Activated CD4-positive, alpha-beta T cell treated with anti-CD3 and anti-CD28 coated beads, Interleukin-2, amount 50 U/mL, for 48 hours (primary cell): ENCODE measurements at places on chromosomes 6 and 20.
A peak's percentile ranks its signal among the peaks of the same experiment; 100 is the strongest.

- DNase-seq: no peak
Measured at GRCh38 chr6:118100717-118101116, 193.7 kb downstream of the SLC35F1 start.

DNA sequence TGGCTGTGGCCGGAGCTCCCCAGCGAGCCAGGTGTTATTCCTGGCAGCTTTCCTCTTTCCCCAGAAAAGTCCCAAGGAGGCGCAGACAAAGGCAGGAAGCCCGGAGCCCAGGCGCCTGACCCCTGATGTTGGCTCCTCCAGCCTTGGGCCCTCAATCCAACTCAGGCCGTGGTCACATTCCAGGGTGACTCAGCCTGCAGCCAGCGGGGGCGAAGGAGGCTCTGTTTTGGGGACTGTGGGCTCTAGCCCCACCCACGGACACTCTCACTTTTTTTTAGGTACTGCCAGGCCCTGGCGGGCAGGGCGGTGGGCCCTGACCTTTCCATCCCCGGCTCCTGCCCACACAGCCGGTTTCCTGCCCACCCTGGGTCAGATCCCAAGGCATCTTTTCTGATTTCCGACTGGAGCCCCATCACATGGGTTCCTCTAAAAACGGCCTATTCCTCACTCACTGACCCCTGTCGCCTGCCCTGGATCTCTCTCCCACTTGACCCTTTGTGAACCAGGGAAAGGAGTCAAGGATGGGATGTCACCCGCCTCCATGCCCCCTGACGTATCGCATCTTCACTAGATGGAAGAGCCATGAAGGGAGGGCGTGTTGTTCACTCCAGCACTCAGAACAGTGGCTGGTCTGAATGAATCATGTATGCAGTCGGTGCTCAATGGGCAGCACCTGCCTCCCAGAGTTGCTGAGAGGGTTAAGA is 5.5 kb downstream of the PTGIS start:
- DNase-seq: no peak

DNA sequence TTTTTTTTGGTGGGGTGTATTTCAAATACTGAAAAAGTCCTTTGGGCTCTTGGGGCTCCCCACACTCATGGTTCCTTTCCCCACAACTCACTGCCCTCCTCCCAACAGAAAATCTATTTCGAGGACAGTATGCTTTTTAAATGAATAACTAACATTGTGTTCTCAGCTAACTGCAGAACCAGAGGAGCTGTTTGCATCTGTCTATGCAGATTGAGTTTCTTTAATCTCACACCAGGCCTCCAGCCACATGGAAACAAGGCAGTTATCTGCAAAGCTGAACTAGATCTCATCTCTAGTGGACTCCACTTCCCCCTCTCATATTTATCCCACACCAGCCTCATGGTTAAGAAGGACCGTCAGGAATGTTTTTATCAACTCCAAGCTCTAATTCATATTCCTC is 955.1 kb downstream of the KIF16B start:
- DNase-seq: no peak

DNA sequence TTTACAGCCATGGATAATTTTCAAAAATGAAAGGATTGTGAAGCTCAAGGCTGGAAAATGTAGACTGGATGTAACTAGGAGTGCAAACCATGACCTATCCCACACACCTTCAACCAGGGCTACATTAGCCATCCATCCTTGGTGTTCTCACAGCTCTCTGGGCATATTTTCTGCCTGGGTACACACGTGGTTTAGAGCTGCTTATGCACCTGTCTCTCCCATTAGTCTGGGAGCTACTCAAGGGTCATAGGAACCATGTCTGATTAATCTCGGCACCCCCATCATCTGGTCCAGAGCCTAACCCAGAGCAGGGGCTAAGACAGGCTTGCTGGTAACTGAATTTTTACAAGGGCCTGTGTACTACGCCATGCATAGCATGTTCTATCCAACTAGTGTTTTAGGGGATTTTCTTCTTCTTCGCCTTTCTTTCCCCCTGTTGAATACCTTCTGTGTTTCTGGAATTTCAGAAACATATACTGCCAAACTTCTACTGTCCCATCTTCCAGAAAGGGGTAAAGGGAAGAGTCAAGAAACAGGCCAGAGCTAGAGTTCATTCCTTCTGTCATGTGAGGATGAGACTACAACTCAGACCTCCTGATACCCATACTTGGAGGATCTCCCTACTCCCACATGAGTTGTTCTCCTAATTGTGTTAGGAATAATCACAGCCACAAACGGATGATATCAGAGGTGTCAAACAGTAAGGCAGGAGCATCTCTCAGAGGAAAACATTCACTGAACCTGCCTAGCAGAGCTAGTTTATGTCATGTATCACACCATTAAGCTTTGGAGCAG is 25.4 kb upstream of the FAM83C start:
- no peak for DNase-seq

GRCh38 chr6:122902326-122902725 is 93.7 kb upstream of the CLVS2 start:
- DNase-seq: no peak

- DNase-seq: peak; percentile 53
Measured at GRCh38 chr6:125918681-125919566, 37.6 kb upstream of the HINT3 start.

GRCh38 chr6:3467996-3468395 is 11.1 kb upstream of the SLC22A23 start:
- DNase-seq: no peak

GRCh38 chr20:1479831-1480595 is 11.2 kb downstream of the SIRPB2 start:
- no peak for DNase-seq

DNA sequence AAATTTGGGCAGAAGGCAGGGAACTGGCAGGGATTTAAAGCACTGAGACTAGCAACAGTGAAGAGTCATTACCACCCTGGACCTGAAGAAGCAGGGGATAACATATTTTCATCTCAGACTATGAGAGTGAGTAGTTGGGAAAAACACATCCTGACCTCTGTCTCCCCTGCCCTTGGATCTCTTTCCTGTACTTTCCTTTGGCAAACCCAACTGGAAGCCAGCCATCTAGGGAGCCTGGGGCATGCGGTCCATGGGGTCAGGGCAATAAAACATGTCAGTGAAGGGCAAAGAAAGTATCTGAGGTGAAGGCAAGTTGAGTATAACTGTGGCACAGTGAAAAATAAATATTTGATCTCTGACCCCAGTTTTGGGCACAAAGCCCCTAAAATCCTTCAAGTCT is 698.2 kb downstream of the DOK5 start:
- DNase-seq: no peak
